ENCODE measurements at places on chromosomes 5 and 9.

DNA sequence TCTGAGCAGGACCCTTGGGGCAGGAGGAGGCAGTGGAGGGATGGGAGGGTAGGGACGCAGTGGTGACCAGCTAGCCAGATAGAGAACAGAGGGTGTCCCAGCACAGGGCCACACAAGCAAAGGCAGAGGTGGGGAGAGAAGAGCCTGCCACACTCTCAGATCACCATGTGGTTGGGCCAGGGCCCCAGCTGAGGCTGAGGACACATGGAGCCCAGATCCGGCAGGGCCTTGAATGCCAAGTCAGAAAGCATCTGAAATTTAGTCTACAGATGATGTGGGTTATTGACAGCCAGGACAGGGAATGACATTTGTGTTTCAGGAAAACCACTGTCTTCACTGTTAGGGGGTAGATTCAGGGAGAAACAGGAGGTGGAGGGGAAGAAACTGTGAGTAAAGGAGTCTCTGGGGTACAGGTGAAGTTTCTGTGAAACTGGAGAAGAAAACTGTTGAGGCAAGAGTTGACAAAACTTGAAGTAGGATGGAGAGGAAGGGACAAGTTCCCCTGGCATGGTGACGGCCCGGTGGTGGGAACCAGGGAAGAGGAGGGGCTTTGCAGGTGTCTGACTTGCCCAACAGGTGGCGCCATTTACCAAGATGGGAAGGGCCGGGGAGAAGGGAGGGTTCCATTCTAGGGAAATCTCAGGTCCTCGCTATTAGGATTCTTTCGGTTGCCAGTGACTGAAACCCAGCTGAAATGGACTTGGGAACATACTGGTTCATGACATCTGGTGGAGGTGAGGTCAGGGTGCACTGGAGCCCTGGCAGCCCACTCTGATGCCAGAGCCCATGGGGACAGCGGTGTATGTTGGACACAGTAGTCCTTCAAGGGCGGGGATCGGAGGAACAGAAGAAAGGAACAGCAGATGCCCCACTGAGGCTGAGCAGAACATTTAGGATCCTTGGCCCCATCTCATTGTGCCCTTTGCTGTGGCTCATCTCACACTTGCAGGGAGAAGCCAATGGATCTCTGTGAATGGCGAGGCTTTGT lies 100.1 kb downstream of the KCNIP1 start:
- no peak for DNase-seq

GRCh38 chr5:64594601-64595000 lies 88.8 kb downstream of the RGS7BP start:
- DNase-seq, result no peak

- no peak for DNase-seq
Measured at GRCh38 chr9:109444771-109445320, 53.3 kb downstream of the PTPN3 start.

DNA sequence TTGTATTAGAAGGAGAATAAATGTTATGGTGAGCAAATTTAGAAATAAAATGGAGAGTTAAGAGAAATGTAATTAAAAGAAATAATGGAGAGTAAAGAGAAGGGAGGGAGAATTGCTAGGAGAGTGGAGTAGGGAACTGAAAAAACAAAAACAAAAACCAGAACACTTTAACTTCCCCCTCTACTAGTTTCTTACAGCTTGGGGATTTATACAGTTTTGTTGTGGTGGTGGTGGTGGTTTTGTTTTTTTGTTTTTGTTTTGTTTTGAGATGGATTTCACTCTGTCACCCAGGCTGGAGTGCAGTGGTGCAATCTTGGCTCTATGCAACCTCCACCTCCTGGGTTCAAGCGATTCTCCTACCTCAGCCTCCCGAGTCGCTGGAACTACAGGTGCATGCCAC lies 322.4 kb downstream of the TMEM167A start:
- no peak for DNase-seq

GRCh38 chr5:67455970-67456369 lies 259.4 kb upstream of the CD180 start:
- no peak for DNase-seq

DNA sequence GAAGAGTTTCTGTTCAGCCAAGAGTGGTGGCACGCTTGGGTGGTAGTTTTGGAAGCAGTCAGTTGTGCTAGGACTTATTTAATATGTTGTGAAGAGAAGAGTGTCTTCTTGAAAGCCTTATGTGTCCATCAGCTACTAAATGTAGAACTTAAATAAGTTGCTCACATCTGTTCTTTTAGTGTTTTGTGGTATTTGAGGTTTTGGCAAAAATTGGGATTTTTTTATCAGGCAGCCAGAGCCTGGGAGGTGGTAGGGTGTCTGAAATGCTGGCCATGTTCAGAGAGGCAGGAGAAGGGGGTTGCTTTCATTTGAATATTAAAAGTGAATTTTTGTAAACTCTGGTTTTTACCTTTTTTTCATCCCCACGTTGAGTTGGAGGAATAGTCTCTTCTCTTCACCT lies 24.2 kb upstream of the ZBTB34 start:
- DNase-seq, result no peak

GRCh38 chr5:3896098-3896497 lies 300.5 kb downstream of the IRX1 start:
- no peak for DNase-seq

- no peak for DNase-seq
Measured at GRCh38 chr5:106423109-106423897, 1247.4 kb downstream of the EFNA5 start.

- DNase-seq, result no peak
Measured at GRCh38 chr5:95414451-95414850, 23.3 kb downstream of the FAM81B start.

DNA sequence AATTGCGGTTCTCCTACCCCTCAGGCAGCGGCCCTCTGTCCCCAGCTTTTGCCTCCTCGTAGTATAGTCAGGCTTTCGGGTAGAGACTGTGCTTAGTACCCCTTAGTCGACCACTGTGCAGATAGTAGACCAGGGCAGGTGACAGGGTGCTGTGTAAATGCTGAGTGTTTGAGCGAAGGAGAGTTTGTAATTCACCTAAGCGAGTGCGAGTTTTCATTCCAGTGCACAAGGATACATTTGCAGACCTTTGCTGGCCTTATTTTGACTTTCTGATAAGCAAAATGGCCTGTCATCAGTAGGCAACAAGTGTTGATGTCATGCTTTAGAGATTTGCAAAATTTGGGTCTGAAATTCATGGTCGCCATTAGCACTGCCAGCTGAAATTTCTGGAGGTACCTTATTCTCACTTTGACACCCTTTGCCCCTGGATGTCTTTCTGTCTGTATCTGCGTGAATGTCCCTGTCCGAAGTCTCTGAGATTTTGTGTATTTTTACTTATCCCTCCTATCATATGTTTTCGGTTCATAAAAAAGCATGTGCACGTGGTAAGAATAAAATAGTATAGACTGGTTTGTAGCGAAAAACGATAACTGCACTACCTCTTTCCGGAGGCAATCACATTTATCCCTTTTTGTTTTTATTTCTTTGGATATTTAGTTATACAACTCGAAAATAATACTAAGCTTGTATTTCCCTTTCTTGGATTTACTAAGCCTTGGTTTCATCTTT lies 1.9 kb downstream of the LMNB1 start:
- no peak for DNase-seq

DNA sequence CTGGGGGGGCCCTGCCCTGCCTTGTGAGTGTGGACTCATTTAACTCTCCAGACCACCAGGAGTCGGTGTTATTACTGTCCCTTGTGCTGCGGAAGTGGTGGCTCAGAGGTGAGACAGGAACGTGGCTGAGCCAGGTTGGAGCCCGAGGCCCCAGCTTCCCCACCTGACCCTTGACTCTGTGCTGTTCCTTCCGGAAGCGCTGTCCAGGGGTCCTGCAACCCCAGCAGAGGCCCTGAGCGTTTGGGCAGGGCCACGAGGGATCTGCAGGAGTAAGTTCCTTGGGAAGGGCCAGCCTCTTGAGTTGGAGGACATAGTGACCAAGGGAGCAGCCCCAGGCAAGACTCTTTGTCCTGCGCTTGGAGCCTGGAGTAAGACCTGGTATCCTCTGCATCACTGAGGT lies 99.6 kb downstream of the RXRA start:
- no peak for DNase-seq

GRCh38 chr9:125511789-125512660 lies 195.0 kb downstream of the MAPKAP1 start:
- DNase-seq, result no peak

GRCh38 chr5:115414406-115415142 lies 118.1 kb upstream of the CCDC112 start:
- DNase-seq, result no peak

GRCh38 chr5:124355928-124356327 lies 390.5 kb downstream of the ZNF608 start:
- no peak for DNase-seq

GRCh38 chr5:87836696-87837095 lies 424.0 kb upstream of the CCNH start:
- no peak for DNase-seq

- no peak for DNase-seq
Measured at GRCh38 chr5:18037718-18038117, 403.5 kb downstream of the TAF11L14 start.

DNA sequence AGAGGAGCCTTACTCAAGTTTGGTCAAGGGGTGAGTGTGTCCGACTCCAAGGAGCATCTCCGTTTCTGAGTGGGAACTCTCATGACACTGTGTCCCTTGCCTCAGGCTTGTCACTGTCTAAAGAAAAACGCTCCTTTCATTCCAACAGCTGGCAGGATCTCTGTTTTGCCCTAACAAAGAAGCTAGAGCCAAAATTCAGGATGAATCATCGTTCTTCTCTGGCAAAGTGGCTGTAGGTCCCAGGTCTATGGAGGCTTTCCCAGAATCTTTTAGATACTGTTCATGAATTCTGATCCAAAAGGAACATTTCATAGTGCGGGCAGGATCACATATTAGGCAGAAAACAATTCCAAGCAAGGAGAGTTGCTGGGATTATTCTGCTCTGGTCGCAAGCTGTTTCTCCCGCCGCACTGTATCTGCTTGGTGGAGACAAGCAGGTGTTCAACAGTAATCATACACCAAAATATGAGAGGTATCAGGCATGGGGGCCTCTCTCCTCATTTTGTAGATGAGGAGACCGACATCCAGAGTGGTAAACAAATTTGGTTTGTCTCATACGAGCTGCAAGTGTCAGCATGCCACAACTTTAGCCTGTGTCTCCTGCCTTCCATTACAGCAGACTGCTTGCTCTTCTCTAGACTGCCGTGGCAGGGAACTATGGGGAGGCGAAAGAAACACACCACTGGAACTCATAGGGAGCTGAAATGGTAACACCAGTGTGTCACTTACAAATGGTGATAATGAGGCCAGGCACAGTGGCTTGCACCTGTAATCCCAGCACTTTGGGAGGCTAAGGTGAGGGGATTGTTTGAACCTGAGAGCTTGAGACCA lies 72.6 kb downstream of the ENTREP1 start:
- no peak for DNase-seq

GRCh38 chr5:17907094-17907493 lies 272.8 kb downstream of the TAF11L14 start:
- no peak for DNase-seq

DNA sequence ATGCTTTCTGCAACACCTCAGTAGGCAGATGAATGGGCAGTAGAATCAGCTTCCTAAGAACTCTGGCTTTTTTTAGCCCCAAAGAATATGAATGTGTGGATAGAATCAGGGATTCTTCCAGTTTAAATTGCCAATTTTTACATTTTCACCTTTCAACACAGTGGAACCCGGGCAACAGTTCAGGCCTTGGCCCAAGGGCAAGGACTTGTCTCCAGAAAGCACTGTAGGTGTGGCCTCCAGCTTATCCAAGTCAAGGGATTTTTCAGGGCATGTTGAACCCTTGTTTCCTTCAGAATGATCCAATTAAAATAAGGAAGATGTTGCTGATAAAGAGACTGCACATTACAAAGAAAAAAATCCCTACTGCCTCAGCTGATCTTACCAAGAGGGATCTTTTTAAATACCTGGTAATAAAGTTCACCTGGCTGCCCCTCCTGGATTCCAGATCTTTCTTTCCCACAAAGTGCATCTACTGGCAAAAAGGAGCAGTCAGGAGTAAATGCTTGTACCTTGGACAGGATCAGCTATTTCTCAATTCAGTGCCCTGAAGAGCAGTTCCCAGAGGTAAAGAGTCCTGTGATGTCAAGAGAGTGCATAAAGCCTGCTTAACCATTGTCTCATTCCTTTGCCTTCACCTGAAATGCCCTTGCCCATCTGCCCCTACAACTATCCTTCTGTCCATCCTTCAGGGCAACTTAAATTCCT lies 80.1 kb upstream of the PLPP6 start:
- no peak for DNase-seq

DNA sequence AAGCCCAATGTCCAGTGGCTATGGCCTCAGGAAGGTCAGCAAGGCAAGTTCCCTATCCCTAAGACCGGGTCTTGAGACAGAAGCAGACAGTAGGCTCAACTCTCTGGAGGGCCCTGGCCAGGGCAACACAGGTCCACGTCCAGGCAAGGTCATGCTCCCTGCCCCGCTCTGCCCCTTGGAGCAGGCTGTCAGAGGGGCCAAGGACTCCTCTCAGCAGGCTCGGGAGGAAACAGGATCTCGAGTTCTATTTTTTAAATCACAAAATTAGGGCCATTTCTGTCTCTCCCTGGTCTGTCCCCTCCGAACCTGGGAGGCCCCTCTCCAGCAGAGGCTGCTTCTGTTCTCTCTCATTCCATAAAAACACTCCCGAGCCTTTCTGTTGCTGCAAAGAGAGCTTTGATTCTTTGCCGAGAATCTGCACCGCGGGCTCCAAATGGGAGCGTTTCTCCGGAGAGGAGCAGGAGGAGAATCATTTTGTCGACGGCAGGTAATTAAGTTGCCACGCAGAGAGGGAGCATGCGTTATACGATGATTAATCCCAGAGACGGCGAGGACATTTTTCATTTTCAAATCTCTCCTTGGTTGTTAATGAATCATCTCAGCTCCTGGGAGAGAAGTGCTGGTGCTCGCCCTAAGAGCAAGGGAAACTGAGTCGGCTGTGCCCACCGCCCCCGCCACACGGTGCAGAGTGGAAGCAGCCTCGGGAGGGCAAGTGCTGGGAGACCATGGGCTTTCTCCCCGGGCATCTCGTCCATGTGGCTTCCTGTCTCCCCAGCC lies 24.5 kb upstream of the FCN1 start:
- DNase-seq, result no peak

DNA sequence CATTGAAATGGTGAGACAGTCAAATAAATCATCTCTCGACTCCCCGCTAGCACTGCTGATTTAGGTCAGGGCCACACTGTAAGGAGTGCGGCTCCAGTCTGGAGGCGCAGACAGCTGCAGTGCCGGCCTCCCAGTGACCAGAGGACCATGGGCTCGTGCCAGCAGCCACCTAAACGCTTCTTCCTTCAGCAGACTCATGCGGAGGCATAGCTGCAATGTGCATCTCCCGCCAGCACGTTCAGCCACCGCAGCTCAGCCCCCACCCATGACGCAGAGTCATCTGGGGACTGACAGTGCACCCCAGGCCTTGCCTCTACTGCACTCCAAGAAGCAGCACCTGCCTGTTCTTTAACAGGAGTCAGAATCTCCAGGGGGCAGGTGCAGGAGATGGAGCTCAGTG lies 13.6 kb upstream of the MAPK9 start:
- no peak for DNase-seq
